ENCODE measurements at places on chromosomes 16 and 17.

DNA sequence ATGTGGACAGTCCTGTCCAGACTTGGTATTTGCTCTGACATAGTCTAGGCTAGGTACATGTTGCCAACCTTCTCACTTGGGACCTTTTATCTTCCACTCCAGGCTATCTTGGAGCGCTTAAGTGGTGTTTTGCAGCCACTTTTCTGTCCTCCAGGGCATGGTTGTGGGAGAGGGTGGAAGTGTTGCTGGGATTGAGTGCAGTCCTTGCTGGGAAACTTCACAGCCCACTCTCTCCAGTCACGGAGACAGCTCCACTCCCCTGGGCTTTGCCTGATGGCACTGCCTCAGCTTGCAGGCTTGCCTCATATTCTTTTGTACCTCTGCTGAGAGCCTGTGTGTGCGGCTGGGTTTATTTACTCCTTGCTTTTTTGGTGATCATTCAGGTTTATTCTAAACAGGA is 17.4 kb downstream of the RPA1 start:
- no peak for DNase-seq

DNA sequence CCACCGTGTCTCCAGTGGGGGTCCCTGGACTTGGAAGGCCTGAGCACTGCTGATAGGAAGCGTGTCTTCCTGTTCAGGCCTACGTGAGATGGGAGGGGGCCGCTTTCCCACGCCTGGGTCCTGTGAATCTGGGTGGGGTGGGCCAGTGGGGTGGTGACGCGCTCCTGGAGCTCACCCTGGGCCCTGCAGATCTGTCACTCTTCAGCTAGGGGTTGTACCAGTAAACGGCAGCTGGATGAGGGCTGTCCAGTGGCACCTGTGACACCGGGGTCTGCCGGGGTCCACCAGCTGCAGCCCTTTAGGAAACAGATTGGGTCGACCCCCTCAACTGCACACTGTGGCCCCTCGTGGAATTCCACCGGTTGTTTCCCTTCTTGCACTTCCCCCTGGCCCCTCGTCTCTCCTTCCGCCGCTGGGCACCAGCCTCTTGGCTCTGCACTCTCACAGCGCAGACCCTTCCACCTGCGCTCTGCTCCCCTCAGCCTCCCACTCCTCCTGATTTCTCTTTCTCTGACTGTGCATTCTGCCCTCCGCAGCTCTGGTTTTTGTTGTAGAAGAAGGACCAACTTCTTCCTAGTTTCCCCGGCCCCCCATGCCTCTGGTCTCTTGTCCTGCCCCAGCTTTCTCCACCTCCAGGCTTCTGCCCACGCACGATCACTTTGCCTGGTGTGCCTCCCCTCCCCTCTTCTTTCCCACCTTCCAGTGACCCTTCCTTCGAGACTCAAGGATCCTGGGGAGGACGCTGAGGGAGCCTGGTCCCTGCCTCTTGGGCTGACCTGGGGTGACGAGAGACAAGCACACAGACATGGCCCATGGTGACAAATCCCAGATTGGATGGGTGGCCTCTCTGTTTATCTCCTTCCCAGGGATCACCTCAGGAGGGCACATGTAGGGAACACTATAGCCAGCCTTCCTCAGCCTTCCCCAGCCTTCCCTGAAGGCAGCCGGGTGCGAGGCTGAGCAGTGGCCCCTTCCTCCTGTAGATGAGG is 4.8 kb downstream of the MRC2 start:
- no peak for DNase-seq

- no peak for DNase-seq
These were observed 45.8 kb upstream of the ATF7IP2 start for GRCh38 chr16:10339777-10340732.

GRCh38 chr17:63641692-63642448 is 19.7 kb downstream of the MAP3K3 start:
- DNase-seq = no peak

DNA sequence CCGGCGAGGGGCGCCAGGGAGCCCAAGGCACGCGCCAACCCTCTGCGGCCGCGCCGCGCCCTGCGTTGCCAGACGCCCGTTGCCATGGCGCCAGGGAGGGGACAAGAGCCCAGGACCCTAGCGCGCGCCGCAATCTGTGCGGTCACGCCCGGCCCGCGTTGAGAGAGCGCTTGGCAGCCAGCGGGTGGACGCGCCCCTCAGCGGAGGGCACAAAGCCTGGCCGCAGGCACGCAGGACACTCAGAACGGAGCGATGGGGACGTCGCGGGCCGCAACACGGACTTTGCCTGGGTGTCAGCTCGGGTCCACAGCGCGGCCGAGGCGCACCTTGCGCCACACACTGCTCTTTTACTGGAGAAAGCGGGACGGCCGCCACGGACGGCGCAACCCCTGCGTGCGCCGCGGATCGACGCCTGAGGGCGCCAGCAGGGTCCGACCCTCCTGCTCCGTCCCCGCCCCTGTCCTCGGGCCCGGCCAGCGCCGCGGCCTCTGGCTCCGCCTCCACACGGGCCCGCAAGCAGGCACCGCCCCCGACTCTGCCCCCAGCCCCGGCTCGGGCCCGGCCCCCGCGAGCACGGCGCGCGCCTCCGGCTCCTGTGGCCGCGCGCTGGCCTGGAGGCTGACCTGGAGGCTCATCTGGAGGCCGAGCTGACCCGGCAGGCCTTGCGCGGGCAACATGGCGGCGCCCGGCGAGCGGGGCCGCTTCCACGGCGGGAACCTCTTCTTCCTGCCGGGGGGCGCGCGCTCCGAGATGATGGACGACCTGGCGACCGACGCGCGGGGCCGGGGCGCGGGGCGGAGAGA is at the start of gene GFER:
GFER (plus strand) TSS at position 650 of the 803 bp plus-strand sequence; CDS start at position 676, 26 bp downstream.
- peak; percentile 83 for DNase-seq

GRCh38 chr16:15811481-15812400 is 45.1 kb downstream of the MYH11 start:
- peak; percentile 67 for DNase-seq

GRCh38 chr17:41667280-41668041 is 21.2 kb upstream of the EIF1 start:
- DNase-seq = no peak

DNA sequence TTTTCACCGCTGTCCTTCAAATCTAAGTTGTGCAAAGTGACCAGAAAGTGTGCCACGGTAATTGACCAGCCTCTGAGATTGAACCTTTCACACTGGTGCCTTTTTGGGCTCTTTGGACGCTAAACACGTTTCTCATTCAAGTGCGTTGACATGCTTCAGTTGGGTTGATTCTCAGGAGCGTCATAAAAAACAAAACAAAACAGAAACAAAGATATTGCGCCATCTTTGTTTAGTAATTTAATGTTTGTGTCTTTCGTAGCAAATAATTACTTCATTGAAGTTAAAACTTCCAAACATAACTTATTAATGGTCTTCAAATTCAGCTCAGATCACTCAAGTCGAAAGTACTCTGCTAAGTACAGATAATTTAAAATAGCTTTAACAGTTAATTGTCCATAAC is 80.2 kb downstream of the OR1D5 start:
- no peak for DNase-seq

DNA sequence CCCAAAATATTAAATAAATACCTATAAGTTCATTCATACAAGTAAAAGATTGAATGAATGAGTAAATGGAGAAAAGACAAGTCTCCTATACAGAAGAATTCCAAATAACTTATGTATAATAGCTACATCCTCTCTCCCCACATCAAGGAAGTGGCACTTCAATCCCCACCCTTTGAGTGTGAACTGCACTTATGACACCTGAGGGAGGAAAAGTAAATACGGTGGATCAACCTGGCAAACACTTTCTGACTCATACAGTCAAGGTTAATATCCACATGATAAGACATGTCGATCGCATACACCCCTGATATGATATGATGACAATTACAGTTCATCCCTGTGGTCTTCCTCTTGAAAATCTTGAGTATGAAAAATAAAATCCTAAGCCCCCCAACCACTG is 18.0 kb downstream of the SLFN12L start:
- no peak for DNase-seq

DNA sequence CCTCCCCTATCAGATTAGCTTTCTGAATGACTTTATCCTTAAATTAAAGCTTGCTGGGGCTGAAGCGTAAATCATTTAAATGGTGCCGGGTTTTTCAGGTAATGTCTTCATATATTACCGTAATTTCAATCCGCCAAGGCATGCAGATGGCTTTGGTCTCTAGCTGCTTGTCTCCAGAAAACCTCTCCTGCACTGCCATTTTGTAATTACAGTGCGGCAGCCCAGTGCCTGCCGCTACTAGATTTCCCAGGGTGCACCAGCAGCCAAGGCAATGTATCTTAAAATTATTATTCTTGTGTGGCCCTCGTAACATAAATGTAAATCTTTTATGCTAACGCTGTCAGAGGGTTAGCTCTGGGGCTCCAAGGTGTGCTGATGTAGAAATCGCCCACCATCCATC is 208.5 kb downstream of the TMEM114 start:
- no peak for DNase-seq

DNA sequence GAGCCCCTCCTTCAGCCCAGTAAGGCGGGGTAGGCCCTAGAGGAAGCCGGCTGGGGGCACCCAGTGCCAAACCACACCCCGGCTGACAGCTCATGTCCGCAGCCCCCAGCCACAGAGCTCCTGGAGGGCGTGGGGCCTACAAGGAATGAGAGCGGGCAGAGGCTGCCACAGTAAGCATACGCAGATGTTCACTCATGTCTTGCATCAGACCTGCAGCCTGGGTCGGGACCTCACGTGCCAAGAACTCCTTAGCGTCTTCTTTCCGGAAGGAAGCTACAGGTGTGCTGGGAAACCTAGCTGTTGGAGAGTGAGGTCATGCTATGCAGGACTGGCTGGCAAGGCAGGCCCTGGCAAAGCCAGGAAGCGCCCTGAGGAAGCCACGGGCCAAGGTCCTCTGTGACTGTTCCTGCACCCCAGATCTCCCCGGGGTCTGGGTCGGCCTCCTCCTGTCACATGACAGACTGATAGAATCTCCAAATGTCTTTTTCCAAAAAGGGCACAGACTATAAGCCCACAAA is 1.6 kb downstream of the ZNF598 start:
- peak; percentile 69 for DNase-seq

- no peak for DNase-seq
These were observed 2.3 kb downstream of the TSR3 start for GRCh38 chr16:1349351-1349750.

DNA sequence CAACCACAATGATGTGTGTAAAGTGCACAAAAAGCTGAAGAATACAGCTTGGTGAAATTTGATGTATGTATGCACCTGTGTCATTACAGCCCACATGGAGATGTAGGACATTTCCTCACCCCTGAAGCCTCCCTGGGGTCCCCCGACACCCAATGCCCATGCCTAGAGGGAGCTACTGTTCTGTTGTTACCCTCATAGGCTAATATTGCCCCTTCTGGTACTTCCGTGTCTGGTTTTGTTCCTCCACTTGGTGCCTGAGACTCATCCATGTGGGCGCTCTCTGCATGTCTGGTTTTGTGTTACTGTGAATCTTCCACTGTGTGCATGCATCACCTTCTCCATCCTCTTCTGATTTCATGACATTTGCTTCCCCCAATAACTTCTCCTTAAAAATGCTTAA is 18.6 kb downstream of the TNFRSF13B start:
- no peak for DNase-seq

- DNase-seq = no peak
These were observed 21.6 kb downstream of the ZNF276 start for GRCh38 chr16:89742948-89743347.

DNA sequence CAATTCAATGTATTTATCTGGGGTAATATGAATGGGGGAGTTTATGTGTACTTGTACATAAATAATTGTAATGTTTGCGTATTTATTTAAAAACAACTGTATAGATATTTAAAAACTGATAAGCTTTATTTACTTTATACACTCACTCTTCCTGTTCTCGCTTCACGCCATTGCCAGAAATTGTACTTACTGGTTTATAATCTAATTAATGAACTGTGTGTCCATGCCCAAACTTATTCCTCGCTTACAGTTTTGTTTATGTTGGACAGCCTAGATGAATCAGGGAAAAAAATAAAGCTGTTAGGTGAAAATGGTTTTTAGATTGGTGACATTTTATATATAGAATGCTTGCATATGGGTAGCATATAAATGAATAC is 30.8 kb downstream of the AATF start:
- no peak for DNase-seq

DNA sequence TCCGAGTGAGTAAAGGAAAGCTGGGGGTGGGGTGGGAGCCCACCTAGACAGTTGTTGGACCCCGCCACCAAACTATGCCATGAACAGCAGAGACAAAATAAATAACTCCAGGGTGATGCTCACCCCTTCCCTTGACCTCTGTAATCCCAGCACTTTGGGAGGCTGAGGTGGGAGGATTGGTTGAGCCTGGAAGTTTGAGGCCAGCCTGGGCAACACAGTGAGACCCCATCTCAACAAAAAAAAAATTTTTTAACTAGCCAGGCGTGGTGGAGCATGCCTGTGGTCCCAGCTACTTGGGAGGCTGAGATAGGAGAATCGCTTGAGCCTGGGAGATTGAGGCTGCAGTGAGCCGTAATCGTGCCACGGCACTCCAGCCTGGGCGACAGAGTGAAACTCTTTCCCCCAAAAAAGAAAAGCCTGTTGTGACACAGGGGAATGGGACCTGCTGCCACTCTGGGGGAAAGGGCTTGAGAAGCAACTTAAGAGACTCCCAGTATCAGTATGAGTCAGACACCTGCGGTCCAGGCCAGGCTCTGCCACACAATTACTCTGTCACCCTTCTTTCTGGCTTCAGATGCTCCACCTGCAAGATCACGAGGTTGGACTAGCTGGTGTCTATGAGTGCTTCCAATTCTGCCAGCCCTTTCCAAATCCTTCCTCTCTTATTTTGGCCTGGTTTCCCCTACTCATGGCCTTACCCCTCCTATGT is 5.0 kb downstream of the SGCA start:
- no peak for DNase-seq

- no peak for DNase-seq
These were observed 34.5 kb upstream of the TMC5 start for GRCh38 chr16:19382887-19383816.

GRCh38 chr16:13835935-13836730 is 83.8 kb upstream of the ERCC4 start:
- DNase-seq = no peak

- DNase-seq = no peak
These were observed 25.5 kb downstream of the NCOR1 start for GRCh38 chr17:16189791-16190348.

DNA sequence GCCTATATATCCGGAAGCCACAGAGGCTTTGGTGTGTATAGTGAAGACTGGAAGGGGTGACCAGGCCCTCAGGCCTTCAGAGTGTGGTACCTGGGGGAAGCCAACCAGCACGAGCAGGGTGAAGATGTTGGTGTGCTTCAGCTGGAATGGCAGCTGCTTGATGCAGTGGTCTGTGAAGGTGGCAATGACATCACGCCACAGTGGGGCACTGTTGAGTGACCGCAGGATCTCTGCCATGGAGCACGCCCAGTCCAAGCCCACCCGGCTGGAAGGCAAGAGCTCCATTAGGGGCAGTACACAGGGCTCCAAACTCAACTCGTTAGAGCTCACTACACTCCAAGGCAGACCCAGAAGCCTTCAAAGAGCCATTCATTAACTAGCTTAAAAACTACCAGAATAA is 68.5 kb upstream of the ATP2A3 start:
- DNase-seq = no peak

GRCh38 chr16:11430601-11431317 is 85.5 kb downstream of the RMI2 start:
- DNase-seq = no peak

- DNase-seq = no peak
These were observed 30.6 kb downstream of the CREBBP start for GRCh38 chr16:3849751-3850543.

- DNase-seq = peak; percentile 15
These were observed 14.6 kb upstream of the CIITA start for GRCh38 chr16:10862438-10862837.

- no peak for DNase-seq
These were observed 16.7 kb downstream of the C16orf54 start for GRCh38 chr16:29729116-29729521.
